Left colon (tissue), 2 donors: ENCODE measurements at places on chromosomes 6 and 20. TPM values are rescaled to one million over a fixed set of nuclear protein-coding genes. Genes with fewer than 3 reads are reported as not detected.

- DNase-seq = peak; percentile 50
Observed at GRCh38 chr20:46757754-46758678, 48.6 kb downstream of the SLC2A10 start.

DNA sequence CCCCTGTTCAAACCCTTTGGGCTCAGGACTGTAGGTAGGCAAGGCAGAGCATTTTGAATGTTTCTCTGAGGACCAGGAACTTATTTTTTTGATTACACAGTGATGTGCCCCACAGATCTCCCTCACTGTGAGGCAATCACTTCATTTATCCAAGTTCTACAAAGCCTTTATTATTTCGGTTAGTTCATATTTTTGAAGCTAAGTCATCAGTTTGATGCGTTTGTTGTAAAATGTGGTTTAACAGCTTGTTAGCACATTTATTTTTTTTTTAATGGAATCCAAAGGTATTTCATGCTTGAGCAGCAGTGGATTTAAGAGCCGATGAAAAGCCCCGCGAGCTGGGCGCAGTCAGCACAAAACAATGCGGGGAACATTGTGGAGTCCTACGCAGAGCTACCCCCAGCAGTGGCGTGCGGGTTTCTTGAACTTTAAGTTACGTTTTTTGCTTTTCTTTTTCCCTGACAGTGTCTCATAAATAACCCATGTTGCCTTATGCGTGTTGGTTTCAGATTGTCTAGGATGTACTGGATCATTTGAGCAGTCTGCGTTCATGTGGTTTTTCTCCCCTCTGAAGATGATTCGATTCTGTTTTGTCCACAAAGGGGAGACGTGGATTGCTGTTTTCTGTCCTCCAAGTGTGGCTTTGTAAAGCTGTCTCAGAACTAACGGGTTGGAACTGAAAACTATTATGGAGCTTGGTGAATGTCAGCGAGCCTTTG, 233.6 kb upstream of the BMP2 start:
- no peak for DNase-seq

DNA sequence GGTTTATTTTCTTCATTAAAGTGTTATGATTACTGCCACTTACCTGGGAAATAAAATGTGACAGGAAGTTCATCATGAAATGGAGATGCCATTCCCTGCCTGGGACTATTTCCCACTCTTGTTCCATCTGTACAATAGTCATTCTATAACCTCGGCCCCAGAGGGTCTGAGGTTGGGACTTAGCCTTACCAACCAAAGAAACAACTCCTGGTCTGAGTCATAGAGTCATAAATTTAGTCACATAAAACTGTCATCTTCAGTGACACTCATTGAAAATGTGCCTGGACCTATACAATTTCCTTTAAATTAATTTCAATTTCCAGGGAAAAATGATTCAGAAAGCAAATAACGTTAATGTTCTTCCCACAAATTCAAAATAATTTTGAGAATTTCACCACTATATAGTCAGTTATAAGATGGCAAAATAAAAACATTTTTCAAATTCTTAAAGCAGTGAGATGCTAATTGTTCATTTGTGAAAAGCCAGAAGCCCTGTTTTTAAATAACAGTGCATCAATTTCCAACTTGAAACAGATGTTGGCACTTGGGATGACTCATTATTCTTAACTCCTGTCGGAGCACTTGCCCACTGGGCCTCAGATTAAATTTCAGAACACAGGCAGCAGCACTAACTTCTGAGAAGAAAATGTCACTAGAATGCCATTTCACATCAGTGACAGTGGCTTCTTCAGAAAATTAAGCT, 201.2 kb upstream of the SMLR1 start:
- no peak for DNase-seq

DNA sequence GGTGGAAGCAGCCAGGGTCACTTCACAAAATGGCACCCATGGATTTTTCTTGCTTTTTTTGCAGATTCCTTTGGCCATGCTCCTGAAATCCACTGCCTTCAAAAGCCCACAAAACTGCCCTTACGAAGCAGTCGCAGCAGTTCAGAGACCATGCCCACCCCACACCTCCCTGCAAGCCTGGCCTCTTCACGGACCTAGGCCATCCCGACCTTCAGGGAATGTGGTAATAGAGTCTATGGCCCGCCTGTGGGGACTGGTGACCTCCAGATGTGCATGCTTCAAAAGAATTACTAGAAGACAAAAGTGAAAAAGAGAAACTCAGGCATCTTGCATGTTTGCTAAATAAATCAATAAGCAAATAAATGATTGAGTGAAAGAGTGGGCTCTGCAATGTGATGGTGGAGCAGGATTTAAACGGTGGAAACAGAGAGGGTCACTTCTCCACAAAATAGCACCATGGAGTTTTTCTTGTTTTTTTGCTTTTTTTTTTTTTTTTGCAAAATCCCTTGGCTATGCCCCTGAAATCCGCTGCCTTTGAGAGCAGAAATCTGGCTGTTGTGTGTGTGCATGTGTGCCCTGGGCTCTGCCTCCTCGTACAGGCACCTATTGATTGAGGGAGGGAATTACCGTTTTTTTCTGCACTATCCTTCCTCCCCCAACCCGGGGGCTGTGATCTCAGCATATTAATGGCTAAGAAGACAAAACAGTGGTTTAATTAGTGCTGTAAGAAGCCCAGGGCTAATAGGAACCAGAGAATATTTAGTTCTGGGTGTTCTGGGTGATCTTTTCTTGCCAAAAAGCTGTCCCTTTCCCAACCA, 107.4 kb downstream of the PXDC1 start:
- no peak for DNase-seq

DNA sequence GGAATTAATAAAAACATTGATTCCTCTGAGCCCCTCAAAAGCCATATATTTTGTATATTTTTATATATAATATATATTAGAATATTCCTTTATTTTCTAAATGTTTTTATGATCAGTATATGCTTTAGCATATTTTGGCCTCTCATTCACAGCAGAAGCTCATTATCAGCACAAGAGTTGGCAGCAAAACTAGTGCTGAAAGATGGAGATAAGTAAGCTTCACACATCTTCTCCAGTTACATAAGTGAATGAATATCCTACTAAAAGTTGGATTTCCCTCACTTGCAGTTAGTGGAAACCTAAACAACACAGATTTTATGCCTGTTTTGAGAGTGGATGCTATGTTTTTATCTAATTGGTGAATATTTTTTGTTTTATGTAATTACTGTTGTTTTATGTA, 1303.8 kb upstream of the ADGRB3 start:
- DNase-seq = no peak

DNA sequence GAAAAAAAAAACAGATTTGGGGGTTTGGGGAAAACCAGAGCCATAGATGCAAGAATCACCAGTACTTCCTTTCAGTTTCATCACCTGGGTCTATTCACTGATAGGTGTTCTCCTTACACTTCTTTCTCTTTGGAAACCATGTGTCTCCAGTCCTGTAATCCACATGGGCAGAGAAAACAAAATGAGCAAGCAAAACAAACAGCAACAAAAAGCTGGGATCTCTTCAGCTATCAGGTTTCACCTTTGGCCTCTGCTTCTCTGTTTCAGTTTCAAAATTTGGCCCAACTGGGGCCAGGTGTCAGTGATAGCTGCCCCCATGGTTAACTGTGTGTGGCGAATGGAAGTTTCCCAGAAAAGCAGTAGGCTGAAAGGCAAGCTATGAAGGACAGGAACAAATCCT, 220.0 kb upstream of the THBS2 start:
- no peak for DNase-seq

DNA sequence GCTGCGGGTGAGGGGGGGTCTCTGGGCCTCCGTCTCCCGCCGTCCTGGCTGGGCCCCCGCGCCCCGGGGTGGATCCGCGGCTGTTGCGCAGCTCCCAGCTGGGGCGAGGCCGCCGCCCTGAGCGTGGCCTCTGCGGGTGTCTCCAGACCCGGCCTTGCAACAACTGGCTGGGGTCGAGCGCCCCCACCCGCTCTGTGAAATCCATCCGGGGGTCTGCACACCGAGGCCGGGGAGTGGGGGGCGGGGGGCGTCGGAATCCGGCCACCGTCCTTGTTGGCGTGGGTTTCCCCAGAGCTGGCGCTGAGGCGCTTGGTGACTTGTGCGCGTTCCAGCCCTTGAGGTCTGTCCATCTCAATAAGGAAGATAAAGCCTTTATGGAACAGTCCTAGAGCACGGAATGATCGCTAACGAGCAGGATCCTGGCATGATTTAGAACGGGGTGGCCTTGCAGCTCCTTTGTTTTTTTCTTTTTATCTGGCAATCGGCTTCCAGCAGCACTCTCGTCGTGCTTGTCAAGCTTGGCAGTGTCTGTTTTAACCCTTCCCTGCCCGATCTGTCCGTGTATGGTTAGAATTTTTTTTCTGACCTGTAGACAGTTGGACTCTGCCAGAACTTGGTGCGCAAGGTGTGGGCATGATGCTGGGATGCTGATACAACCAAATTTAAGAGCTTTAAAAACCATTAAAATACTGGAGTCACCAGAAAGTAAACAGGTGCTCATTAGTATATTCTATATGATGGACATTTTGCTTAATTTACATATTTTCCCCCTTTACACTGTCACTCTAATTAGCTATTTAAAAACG, 675 bp downstream of the DSTN start:
- peak; percentile 60 for DNase-seq

DNA sequence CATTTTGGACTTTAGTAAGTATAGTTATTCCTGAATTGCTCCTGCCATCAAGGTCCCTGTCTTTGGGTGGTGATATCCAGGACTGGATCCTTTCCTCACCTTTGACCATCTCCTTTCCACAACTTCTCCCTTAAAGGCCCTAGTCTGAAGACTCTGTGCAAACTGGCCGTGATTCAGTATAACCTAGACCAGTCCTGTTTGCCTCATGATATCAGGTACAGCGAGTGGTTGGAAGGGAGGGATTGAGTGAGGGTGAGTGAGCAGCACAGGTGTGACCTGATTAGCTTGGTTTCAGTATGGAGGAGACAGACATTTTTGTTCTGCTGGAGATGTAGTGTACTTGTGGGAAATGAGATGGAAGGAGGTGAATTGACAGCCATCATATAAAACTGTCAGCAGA, 2.3 kb upstream of the RRP36 start:
- no peak for DNase-seq

- no peak for DNase-seq
Observed at GRCh38 chr6:38813041-38813823, 98.1 kb downstream of the DNAH8 start.

- DNase-seq = no peak
Observed at GRCh38 chr20:9532069-9532838, 17.9 kb downstream of the LAMP5 start.

- no peak for DNase-seq
Observed at GRCh38 chr20:11218173-11218680, 544.4 kb upstream of the JAG1 start.

- no peak for DNase-seq
Observed at GRCh38 chr6:38720295-38720694, 5.2 kb downstream of the DNAH8 start.

Gene STMN3
- 2.9 TPM for total RNA-seq

Gene PPP1R3D
- total RNA-seq = 7.3 TPM

Gene NEURL2
- total RNA-seq = 5.5 TPM

Gene MRAP2
- 9.2 TPM for total RNA-seq

Gene HLA-DQA2
- total RNA-seq = not detected
